ENCODE measurements at places on chromosomes 6 and 20.

DNA sequence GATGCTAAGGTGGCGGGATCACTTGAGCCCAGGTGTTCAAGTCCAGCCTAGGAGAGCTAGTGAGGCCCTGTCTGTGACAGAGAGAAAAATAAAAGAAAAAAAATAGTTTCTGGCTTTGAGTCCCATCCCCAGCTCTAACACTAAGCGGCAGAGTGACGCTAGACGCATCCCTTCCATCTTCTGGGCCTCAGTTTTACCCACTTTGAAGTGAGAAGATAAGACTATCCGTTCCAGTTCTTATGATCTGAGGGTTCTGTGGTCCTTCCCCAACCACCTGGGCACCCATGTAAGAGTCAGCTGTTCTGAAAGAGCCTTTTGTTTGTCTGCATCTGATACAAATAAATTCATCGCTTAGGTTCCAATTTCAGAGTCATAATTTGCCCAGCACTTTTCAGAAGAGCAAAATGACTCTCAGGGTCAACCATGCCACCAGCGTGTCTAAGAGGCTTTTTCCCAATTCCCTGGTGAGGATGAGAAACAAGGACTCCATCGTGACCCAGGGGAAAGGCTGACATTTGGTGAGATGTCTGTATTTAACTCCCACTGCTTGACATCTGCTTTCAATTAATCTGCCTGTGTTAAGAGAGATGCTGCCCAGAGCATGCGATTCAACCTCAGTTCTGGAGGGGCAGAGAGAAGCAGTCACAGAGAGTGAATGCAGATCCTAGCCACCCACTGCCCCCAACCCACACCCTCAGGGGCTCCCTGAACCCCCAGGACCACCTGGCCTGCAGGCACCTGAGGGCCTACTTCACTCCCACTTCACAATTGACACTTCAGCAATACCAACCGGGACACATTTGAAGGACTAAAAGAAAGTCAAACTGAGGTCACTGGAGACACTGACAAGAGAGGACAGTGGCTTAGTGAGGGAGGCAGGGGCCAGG is 131.6 kb upstream of the TOP1 start:
- no peak for DNase-seq

DNA sequence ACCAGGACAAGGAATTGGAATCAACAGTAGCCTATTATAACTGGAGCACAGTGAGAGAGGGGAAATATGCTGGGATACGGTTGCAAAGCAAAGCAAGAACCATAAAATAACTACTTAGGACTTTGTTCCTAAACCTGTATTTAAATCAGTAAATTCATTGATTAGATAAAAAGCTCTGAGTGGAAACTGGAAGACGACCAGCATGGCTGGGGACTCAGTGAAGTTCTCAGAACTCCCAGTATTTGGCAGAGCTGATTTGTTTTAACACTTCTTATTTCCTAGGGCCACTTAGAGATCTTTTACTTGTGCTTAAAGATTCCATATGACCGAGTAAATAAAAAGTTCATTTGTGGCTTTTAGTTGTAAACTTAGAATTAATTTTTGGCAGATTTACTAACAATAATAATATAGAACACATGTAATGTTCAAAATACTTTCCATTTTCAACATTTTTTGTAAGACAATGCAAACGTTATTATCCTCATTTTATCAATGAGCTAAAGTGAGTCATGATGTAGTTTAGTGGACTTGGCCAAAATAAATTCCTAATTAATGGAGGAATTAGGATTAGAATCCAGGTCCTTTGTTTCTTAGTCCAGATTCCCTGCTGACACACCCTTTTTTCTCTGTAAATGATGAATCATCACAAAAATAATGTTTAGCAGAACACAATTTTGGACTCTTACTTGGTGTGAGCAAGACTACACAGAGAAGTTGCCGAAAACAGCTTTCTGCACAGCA is 392.9 kb downstream of the GJA1 start:
- DNase-seq = no peak

DNA sequence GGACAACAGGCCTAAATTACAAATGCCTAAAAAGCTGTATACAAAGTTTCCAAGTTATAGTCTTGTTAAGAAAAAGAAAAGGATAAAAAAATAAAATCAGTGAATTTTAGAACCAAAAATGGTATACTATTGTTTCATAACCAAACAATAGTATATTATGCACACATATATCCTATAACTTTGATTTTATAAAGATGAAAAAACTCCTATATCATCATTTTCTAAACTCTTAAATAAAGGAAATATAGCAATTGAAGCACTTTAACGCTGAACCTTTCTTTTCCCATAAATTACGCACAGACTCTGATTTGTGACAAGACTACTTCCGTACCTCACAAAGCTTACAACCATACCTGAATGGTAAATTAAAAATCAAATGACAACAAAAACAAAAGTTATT is 35.9 kb upstream of the MCM9 start:
- no peak for DNase-seq

GRCh38 chr6:44556046-44556445 is 168.5 kb downstream of the CDC5L start:
- peak; percentile 55 for DNase-seq

- DNase-seq = no peak
These were observed 15.7 kb upstream of the MYT1 start for GRCh38 chr20:64148581-64148980.

DNA sequence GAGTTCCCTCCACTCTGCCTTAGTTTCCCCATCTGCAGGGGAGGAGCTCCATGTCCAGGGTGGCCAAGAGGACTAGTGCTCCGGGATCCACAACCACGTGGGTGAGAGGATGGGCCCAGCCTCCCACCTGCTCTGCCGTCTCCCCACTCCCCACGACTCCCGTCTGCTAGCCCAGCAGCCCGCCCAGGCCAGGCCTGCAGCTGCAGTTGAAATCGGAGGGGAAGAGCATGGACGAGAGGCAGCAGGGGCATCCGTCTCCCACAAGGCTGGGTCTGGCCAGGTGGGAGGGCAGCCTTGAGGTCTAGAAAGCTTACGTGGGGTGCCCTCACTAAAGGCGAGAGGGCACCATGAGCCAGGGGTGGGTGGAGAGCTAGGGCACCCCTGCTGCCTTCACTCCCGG is 8.6 kb downstream of the NOL4L start:
- no peak for DNase-seq

GRCh38 chr6:159259441-159260125 is 90.4 kb downstream of the FNDC1 start:
- no peak for DNase-seq

All from hematopoietic multipotent progenitor cell treated with erythropoietin and hydrocortisone succinate and interleukin-3 and kit ligand, for 6 days (in vitro differentiated cells).